T-helper 9 cell (primary cell): ENCODE measurements at places on chromosomes 11 and 22.

GRCh38 chr11:2777871-2778629, 78.3 kb upstream of the KCNQ1OT1 start:
- no peak for DNase-seq

DNA sequence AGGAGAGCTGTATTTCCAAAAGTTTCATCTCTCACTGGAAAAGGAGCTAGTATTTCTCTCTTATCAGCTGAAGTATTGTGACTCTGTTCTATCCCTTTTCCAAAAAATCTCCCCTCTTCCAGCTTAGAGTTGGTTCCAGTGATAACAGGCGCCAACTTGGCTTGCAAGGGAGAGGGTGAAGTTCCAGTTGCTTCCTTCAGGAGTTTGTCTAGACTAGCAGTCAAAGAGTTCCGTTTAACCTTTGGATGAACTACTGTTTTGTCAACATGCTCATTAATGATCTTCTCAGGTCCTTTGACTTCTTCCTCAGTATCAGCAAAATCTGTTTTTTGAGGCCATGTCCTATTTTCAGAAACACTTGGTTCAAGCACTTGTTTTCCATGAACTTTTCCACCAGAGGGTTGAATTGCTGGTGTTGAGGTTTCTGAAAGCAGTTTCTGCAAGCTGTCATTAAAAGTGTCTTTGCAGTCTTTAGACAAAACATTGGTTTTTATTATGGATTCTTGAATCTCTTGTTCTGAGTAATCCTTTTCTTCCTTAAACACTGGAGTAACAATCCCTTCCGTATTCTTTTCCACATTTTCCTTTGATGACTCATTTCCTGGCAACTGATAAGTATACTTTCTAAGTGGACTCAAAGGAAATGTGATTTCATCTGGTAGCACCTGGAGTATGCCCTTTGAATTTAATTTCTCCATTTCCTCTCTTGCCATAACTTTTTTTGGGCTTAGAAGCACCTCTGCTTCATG, 39.7 kb upstream of the CCDC89 start:
- no peak for DNase-seq

- DNase-seq = no peak
These were observed 3.0 kb upstream of the ANKK1 start for GRCh38 chr11:113384551-113384950.

DNA sequence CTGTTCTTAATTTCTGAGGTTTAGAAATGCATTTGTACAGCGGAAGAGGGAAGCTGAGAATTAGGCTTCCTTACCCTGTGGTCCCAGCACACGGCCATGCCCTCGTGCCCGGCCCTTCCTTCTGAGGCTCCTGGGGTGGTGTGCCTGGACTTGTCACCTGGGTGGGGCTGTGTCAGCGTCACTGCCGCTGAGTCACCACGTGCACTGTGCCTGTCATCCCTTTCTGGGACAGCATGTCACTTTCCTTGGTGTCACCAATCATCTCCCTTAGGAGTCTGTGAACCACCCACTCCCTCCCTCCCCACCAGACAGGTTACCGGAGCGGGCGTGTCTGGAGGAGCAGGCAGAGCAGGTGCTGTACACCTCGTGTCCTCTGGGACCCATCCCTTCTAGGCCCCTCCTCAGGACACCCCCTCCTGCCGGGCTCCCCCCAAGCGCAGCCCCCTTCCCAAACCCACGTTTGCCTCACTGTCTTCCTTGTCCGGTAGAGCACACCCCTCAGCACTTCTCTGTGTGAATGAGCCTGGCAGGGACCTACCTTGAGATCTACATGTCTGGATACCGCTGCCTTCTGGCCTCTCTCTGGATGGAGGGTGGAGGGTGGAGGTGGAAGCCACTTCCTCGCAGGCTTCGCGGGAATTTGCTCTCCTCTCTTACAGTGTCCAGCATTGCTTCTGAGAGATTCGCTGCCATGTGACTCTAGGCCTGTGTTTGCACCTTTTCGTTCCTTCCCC, 367.6 kb downstream of the TBC1D22A start:
- no peak for DNase-seq
